ACHN (cell line): ENCODE measurements at places on chromosomes 2 and 18.

- DNase-seq, result no peak
These were observed 1391.3 kb downstream of the DSC3 start for GRCh38 chr18:29651122-29651680.

- DNase-seq, result no peak
These were observed 602.2 kb downstream of the FBXO15 start for GRCh38 chr18:73545472-73545871.

GRCh38 chr2:105497094-105497493 lies 98.2 kb upstream of the FHL2 start:
- DNase-seq, result no peak

GRCh38 chr2:114218383-114218782 lies 224.1 kb upstream of the DPP10 start:
- no peak for DNase-seq

DNA sequence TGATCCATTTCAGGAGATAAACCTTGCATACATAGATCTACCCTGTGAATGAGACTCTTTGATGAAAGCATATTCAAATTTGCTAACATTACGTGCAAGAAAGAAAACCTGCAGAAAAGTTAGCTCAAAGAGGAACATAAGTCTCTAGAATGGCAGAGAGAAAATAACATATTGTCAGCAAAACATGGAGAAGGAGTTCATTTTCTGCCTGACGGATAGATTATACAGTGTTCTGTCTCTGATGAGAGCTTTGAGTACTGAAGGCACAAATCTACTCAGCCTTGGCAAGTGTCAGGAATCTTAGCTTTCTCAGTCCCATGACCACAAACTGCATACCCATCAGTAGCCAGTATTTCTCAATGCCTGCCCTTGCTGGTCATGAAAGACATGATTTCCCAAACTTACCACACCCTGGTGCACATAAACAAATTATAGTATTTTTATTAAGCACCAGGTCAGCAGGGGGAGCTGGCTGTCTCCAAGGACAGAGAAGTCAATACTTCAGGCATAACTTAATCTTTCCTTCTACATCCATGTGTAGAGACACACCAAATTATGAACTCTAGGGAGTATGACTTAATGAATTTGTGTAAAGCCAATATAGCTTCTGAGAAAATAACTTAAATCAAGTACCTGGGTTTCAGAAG lies 401.2 kb upstream of the SOX11 start:
- peak; percentile 8 for DNase-seq
